ENCODE measurements at places on chromosomes 13 and 19.

- DNase-seq, result no peak
These were observed 134.0 kb downstream of the COG6 start for GRCh38 chr13:39789451-39789850.

DNA sequence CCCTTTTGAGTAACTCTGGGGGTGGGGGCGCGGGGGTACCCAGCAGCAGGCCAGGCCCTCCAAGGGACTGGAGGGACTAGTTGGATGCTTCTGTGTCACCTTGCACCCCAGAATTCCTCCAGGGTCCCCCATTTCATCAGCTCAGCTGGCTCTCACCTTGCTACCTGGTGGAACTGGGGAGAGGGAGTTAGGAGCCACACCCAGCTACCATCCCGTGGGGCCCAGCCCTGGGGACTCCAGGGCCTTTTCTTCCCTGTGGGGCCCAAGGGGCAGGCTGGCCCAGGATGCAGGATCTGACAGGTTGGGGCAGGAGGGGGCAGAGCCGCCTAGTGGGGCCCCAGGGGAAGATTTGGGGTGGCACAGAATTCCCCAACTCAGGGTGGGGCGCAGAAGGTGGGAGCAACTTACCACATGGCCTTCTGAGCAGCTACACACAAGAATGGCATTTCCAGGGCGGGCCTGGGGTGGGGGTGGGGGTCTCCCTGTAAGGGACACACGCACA, 32.8 kb upstream of the NANOS3 start:
- no peak for DNase-seq

DNA sequence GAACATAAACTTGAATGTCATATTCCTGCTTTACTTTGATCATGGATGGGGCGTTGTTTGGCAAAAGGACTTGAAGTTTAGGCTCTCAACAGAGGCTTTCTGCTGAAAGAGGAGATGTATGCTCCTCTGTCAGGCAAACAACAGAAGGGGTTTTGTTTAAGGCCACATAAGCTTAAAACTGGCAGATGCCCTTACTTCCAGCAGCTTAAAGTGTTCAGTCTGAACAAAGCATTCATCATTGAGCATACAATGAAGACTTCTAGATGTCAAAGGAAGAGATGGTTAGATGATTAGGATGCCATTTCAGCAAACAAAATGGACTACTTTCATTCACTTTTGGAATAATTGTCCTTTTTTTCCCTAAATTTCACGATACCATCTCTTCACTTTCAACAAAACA, 484.5 kb downstream of the SLITRK6 start:
- no peak for DNase-seq

- no peak for DNase-seq
These were observed 17.6 kb upstream of the KLK4 start for GRCh38 chr19:50928831-50929230.

DNA sequence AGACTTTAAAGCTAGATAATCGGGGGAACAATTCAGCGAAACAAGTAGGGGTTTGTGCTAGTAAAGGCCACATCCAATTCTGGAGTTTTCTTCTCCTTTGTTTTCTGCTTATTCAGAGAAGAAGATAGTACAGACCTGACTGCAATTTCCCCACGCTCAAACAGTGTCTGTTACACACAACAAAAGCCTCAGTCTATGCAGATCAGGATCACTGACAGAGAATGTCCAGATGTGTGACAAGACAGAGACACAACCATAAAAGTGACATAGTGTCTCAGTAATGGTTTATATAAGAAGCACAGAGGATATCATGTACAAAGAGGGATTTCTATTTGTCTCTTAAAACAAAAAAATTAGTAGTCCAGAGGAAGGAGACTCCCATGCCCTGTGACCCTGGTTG, 70.7 kb upstream of the GTF3A start:
- DNase-seq, result no peak

DNA sequence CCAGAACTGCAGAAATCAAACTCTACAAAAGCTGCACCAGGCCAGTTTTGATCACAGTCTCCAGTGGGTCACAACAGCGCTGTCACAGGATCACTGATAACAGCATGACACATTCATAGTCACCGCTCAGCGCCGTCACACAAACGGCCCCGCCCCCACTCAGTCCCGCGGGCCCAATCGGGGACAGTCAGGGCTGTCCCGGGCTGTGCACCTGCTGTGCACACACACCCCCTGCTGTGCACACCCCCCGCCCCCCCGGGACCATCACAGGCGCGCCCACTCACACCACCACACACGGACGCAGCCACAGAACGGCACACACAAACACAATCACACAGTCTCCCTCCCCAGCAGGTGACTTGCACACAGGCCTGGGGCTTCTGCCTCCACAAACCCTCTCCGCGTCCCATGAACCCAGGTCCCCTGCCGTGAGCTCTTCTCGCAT, 435 bp upstream of the ZNF382 start:
- DNase-seq, result peak; percentile 96

DNA sequence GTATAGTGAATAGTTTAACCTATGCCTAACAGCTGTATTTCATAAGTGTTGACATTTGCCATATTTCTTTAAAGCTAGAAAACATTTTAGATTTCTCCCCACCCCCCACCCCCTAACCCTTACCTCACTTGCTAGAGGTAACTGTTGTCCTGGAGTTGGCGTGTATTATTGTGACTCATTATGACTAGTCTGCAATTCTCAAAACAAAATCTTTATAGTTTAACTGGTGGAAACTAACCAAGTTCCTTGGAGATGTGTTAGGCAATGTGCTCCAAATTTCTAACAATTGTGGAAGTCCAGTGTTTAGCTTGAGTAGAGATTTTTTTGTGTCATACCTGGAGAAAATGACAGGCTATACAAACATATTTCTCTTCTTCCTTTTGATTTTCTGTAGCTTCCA, 38.0 kb downstream of the KCTD4 start:
- DNase-seq, result no peak

DNA sequence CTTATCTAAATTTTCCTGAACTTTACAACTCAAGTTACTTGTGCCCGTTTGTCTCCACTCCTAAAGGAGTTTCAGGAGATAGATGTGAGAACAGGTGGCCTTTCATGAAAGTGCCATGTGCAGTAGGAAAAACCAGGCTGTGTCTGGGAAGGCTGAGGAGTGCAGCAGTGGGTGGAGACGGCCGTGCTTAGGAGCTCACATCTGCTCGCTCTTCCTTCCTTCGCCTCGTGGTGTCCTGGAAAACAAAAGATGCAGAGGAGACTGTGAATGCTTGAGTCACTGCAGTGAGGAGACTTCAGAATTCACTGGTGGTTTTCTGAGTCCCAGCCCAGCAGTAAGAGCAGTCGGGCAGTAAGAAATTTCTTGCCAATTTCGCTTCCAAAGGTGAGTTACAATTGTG, 138.4 kb upstream of the RNF113B start:
- DNase-seq, result no peak

GRCh38 chr19:37218592-37218935, 550 bp downstream of the ZNF383 start:
- DNase-seq, result no peak

DNA sequence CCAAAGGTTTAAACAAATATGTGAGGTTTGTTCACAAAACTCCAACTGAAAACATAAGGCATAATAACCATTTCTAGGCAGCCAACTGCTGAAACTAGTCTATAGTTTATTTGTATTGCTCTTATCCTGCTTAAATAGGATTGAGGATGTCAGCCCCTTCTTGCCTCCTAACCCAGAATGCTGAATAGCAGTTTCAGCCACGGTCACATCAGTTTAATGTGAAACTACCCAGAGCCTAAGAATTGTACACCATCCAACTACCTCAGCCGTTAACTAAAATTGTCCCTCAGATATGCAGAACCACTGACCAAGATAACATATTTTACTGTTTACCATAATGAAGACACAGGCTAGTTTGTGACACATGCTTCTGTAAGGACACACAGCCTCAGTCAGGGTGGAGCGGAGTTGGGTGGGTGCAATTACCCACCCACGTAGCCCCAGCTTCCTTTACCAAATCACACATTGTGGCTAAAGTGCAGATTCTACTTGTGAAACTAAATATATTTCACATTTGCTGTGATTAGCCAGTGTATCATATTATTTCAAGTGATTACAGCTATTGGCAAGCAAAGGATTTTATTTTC, 259.9 kb downstream of the EFNB2 start:
- no peak for DNase-seq

DNA sequence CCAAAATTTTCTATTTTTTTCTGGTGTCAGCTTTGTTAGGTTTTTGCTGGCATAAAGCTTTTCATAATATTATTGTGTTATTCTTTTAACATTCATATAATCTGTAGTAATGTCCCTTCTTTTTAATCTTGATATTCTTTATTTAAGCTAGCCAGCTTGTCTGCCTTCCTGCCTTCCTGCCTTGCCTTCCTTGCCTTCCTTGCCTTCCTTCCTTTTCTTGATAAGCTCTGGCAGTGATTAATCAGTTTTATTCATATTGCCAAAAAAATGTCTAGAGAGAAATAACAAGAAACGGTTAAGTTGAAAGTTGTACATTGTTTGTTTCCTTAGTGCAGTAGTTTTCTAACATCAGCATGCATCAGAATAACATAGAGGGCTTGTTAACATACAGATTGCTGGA, 257.5 kb downstream of the MAB21L1 start:
- DNase-seq, result no peak

DNA sequence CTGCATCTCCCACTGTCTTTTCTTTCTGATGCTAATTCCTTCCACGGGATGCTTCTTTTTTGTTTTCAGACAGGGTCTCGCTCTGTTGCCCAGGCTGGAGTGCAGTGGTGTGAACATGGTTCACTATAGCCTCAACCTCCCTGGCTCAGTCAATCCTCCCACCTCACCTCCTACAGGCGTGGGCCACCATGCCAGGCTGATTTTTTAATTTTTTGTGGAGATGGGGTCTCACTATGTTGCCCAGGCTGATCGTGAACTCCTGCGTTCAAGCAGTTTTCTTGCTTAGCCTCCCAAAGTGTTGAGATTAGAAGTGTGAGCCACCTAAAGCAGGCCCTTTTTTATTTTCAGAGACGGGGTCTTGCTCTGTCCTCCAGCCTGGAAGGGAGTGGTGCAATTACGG, 4.8 kb downstream of the GYS1 start:
- no peak for DNase-seq

GRCh38 chr13:90591927-90592268, 755.6 kb upstream of the MIR17HG start:
- DNase-seq, result peak; percentile 57

- DNase-seq, result peak; percentile 28
These were observed 20.2 kb upstream of the PNMA8B start for GRCh38 chr19:46515879-46516350.

DNA sequence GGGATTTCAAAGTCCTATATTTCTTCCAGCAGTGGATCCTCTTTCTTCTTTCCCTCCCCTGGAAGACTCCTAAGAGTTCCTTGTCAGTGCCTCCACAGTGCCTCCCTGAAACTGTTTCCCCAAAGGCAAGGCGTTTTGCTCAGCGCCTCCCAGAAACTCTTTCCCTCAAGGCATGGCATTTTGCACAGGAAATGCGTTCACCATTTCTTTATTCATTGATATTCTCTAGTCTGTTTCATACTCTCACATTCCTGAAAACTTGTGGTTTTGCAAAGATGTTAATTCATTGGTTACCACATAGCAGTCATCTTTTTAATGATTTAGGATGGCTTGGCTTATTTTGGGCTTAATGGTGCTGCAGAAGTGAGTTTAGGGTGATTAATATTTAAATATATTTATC, 177.3 kb upstream of the SLC10A2 start:
- no peak for DNase-seq

DNA sequence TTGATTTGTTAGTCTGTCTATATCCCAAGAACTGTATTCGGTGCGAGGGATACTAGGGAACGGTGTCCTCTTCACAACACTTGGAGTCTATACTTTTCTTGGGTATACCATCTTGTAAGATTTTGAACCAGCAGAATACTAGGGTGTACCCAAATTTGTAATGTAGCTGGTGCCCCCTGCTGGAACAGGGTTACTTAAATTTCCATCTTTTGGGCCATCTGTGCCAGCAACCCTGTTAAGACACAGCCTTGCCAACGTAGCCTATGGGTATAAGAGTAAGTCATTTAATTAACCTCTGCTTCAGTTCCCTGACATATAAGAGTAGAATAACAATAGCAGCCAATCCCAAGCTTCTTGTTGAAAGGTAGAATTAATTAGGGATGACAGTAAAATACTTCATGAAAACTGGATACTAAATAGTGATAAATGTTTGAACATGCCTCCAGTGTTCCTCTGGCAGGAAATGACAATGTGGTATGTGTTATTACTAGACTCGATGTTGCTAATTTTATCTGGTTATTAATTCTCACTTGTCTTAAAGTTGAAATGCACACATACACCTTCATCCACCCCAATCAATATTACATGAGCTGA, 607.6 kb downstream of the FGF9 start:
- peak; percentile 15 for DNase-seq

GRCh38 chr13:74024314-74024713, 109.9 kb downstream of the KLF12 start:
- DNase-seq, result no peak

DNA sequence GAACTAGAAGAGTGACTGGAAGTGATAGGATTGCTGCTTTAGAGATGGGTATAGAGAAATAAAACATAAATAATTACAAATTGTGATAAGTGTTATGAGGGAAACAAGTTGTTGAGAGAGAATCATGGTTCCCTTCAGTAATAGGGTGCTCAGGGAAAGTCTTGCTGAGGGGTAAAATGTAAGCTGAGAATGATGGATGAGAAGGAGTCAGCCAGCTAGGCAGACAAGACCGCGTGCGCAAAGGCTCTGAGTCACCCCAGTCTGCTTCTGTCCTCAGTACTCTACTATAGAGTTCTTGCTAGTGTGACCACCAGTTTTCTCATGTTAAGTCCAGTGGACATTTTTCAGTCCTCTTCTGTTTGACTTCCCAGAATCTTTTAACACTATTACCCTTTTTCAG, 39.5 kb downstream of the PCCA start:
- DNase-seq, result peak; percentile 2

DNA sequence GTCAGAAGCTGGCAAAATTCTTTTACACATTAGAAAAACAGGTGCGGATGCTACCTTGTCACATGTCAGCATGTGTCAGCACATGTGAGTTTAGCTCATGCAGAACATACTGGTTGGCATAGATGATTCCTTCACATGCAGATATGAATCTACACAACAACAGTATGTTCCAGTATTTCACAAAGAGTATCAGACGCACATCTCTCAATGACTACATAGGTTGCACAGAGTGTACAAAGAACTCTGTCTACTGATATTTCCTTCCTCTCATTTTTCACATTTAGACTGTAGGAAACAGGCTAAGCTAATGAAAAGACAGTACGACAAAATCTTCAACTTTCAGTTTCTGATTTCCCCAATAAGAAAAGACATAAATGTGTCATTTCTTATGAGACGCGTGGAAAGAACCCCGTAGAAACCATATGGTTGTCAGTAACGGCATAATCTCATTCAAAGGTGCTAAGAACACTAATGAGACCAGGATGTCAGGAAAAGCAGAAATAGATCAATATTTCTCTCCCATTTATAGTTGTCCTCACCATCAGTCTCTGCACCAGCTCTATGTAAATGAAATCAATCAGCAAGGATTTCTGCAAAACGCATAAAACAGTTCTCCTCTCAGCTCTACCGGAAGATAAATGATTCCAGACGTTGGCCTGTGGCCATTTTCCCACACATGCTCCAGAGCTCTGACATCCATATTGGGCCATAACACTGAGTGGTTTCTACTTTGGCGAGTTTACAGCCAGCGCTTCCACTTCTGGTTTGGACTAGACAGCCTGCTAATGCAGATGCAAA, 81.2 kb downstream of the STARD13 start:
- DNase-seq, result no peak

Measured in erythroblast (primary cell).